ENCODE measurements at places on chromosomes 16 and 17.

DNA sequence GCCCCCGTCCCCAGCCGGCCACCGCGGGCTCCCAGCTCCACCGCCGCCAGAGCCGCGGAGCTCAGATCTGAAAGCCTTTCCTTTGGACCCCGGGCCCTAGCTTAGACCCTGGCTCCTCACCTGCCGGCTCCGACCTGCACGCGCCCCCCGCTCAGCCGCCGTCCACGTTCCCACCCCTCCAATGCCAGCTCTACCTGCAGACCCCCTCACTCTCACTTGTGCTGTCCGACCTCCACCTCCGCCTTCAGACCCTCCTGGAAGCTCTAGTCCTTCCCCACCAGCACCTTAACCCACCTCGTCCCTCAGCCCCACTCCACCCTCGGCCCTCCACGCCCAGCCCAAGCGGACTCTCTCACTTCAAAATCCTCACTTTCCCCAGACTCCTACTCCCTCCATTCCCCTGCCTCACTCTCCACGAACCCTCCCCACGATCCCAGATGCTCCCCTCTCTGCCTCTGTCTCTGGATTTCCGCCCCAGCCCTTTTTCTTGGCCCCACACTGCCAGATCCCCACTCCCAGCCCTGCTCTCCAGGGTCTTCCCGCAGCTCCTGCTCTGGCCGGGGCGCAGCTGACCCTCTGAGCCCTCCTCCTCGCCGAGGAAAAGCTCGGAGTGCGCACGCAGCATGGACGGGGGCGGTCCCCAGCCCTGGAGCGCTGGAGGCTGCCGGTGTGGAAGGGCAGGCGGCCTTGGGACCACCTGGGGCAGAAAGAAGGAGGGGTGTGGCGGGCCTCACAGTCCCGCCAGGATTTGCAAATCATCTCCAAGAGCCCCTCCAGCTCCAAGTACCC, at the start of gene TMEM114:
Gene TMEM114, minus strand, starts transcription at position 612 of the 789 bp plus-strand sequence. CDS start 673 bp downstream, outside the sequence.
- DNase-seq, result no peak

- DNase-seq, result peak; percentile 37
Measured at GRCh38 chr17:2222901-2223616, 80.5 kb downstream of the SMG6 start.

GRCh38 chr17:33680472-33680871, 387.4 kb upstream of the ASIC2 start:
- no peak for DNase-seq

DNA sequence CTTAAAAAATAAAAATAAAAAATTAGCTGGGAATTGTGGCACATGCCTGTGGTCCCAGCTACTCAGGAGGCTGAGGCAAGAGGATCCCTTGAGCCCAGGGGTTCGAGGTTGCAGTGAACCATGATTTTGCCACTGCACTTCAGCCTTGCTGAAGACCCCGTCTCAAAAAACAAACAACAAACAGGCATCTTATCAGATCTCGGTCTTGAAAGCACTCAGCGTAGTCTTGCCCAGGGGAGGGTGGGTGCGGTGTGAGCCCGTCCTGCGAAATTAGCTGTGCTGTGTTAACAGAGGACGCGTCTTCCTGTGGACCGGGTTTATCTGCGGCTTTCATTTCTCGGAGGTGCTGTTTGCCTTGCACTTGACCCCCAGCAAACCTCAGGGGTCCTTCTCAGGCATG, 5.4 kb downstream of the GAA start:
- DNase-seq, result no peak

DNA sequence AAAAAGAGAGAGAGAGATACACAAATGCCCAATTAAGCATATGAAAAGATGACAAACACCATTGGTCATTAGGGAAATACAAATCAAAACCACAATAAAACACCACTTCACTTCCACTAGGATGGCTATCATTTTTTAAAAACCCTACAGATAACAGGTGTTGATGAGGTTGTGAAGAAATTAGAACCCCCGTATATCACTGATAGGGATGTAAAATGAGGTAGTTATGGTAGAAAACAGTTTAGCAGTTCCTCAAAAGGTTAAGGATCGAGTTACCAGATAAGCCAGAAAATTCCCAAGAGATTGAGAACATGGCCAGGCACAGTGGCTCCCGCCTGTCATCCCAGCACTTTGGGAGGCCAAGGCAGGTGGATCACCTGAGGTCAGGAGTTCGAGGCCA, 2.8 kb downstream of the P2RX5 start:
- DNase-seq, result no peak

DNA sequence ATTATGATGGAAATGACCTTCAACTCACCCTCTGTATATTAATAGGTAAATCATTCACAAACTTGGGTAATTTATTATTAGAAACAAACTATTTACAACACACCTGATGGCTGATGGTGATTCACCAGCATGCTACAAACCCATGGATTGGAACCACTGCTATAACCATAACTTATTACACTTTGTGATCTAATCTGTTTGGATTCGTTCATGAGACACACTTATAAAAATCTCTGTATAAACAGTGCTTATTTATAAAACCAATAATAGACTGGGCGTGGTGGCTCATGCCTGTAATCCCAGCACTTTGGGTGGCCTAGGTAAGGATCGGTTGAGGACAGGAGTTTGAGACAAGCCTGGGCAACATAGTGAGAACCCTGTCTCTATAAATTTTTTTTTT, 16.0 kb downstream of the SMIM36 start:
- DNase-seq, result no peak

- no peak for DNase-seq
Measured at GRCh38 chr17:7836596-7837407, 2.8 kb downstream of the KDM6B start.

All from stimulated activated CD8-positive, alpha-beta memory T cell treated with anti-CD3 and anti-CD28 coated beads, Interleukin-12 subunit alpha, Interleukin-12 subunit beta, amount 100 ng/mL, for 1 hour (primary cell).